Stimulated activated CD8-positive, alpha-beta memory T cell treated with anti-CD3 and anti-CD28 coated beads, Interleukin-2, amount 100 ng/mL, for 1 hour (primary cell): ENCODE measurements at places on chromosomes 7 and 10.

DNA sequence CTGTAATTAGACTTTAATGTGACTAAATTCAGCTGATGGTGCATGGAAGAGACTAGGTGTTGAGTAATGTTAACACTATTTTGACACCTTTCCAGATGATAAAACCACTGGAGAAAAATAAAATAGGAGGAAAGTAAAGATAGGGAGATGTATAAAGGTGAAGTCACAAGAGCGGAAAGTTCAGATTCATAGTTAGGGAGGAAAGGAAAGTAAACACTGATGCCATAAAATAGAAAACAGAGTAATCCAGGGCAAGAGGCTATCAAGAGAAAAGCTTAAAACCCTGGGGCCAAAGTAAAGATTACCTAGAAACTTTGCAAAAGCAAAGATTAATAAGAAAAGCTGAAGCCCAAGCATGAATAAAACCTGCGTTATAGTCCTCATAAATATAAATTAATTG, 62.8 kb downstream of the RAB11FIP2 start:
- no peak for DNase-seq

DNA sequence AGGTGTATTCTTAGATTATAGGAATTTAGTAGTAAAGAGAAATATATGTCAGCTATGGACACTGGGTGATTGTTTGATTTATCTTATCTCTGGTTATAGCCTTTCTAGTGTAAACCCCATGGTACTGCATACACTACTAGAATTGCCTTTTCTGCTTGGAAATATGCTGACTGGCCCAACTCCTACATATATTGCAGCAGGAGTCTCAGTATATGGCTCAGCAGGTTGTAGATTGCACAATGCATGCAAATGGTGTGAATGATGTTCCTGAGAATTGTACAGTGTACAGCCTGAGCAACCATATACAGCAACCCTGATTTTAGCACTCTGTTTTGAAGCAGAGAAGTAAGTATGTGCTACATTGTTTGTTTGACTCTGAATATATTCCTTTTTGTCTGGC, 153.4 kb upstream of the NPY start:
- DNase-seq, result no peak

GRCh38 chr7:24908727-24909126, 71.3 kb downstream of the OSBPL3 start:
- DNase-seq, result no peak

DNA sequence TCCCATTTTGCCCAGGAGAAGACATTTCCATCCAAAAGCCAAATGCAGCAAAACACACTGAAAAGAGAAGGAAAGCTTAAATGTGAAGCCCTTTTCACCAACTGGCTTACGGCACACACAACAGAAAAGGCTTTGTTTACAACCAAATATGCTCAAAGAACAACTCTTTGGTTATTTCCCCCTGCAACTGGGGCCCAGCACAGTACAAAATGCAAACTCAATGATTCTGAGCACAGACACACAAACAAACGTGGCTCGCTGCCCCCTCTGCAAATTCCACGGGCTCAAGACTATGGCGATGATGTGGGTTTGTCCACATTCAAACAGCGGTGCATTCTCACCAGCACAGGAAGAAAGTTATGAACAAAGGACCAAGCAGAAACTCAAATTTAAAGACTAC, 5.3 kb downstream of the CPXM2 start:
- DNase-seq, result no peak

GRCh38 chr10:24883176-24883575, 69.2 kb downstream of the PRTFDC1 start:
- DNase-seq, result no peak

DNA sequence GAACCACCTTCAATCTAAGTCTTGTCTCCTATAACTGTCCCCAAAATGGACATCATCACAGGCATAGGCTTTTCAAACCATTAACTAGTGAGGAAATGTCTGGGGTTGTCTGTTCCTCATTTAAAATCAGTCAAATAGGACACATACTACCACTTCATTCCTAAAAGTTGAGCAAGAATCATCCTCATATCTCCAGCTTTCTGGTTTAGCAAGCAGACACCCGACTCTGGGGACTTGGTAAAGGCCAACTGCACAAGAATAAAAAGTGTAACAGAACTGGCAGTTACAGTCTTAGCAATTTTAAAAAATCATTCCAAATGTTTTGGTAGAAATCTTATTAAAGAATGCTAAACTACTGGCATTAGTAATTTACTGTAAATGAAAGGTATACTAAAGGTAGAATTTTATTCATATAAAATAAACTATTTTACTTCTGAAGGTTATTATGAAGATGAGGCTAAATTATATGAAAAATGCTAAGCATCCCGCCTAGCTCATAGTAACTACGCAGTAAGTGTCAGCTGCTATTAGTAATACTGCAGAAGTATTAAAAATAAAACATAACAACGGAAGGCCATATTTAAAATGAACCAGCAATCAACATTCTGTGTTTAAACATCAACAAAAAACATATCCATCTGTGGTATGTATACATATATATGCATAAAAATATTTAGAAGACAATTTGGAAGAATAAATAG, 60.8 kb downstream of the ZNF438 start:
- DNase-seq, result no peak

GRCh38 chr7:128437426-128438332, 18.0 kb upstream of the HILPDA start:
- no peak for DNase-seq

- DNase-seq, result no peak
Observed at GRCh38 chr10:123380491-123381085, 226.4 kb downstream of the BUB3 start.

DNA sequence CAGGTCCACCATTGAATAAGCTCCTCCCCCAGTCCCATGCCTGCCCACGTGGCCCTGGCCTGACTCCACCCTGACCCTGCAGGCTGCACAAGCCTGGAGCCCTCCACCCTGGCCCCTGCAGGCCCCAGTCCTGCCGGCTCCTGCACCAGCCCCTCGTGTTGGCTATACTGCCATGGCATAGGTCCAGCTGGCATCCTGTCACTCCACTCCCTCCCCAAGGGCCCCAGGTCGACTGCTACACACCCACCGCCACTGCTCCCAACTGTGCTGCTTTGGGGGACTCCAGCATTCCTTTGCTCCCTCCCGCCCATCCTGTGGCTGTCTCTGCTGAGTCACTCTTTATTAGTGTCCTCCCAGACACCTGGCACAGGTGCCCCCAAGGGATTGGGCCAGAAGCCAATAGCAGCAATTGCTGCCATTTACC, 32.4 kb upstream of the HSPA12A start:
- DNase-seq, result no peak

DNA sequence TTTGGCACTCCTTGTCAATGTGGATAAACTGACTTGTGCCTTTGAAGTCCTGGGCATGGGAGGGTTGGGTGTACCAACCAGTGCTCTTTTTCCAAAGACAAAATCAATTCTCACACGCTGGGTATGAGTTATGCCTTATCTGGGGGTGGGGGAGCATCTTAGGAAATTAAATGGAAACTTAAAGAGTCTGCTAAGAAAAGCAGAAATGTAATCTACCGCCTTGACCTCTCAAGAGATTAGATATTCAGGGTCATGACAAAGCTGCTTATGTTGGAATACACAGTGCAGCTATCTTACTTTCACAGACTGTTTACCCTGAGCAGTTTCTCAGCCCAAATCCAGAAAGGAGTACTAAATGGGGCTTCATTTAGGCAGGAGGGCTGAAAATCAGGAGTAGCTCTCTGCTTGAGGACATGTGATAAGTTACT, 2.6 kb downstream of the MEST start:
- no peak for DNase-seq

GRCh38 chr7:14275356-14275755, 285.9 kb upstream of the ETV1 start:
- DNase-seq, result no peak

- no peak for DNase-seq
Observed at GRCh38 chr10:88428442-88428841, 154.7 kb downstream of the RNLS start.

- no peak for DNase-seq
Observed at GRCh38 chr7:8015100-8015745, 46.6 kb downstream of the GLCCI1 start.

DNA sequence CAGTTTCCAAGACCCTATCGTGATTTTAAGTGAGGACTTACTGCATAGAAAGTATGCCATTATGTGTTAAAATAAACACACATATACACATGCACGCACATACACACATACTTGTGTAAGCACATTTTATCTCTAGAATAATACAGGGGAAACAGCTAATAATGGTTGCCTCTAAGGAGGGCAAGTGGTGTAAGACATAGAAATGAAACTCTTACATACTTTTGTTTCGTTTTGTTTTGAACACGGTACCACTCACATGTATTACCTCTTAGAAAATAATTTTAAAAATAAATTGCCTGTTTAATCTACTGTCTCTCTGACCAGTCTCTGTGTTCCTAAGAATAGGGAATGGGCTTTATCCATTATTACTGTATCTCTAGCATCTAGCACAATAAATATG, 49.2 kb downstream of the HERPUD2 start:
- DNase-seq, result no peak

GRCh38 chr7:17532861-17533404, 234.5 kb downstream of the AHR start:
- DNase-seq, result no peak

GRCh38 chr10:42952349-42952748, 124.5 kb upstream of the RET start:
- no peak for DNase-seq

DNA sequence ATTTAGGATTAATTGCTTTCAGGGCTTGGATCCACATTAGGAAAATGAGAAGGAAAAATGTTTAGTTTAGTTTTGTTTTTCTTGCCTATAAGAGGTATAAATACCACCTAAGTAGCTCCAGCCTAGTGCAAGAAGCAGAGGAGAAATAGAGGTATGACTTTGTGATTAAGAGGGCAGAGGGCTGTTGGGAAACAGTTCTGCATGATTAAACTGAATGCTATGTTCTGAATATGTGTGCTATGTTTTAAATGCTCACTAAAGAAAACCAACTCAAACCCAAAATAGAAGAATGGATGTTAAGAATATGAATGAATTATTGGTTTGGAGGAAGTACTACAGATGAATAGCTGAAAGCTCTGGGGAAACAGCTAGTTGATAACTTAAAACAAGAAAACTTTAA, 7.6 kb downstream of the CALCR start:
- no peak for DNase-seq

DNA sequence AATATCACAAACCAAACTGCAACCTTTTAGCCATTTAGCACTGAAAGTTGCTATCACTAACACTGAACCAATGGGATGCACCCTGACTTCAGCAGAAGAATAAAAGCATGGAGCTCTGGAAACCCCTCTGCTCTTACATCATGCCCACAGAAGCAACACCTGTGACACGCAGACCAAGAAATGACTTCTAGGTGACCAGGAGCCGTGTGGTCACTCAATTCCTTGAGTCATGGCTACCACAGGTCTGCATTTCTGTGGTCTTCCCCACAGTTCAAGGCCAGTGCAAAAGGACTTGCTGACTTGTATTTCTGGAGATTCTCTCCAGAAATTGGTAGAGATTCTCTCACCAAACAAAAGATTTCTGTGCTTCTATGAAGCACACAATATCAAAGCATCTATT, 38.3 kb downstream of the NRCAM start:
- no peak for DNase-seq

GRCh38 chr7:137343281-137343841, at the start of gene PTN:
Gene PTN (minus strand): TSS chr7:137343733. CDS start chr7:137254973, 88,760 bp downstream.
- DNase-seq, result no peak

DNA sequence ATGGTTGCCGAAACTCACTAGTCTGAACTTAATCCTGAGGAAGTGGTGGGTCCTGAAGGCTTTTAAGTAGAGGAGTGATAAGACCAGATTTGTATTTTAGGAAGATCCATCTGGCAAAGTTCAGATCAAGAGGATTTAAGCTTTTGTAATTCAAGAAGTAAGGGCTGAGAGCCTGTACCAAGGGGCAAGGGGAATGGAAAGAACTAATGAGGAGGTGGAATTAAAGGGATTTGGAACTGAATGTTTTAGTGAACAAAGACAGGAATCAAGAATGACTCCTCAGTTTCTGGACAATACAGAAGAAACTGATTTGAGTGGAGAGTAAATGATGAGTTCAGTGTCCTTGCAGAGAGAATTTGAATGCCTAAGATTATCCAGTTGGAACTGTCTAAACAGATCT, 249.0 kb downstream of the C7orf25 start:
- DNase-seq, result no peak

DNA sequence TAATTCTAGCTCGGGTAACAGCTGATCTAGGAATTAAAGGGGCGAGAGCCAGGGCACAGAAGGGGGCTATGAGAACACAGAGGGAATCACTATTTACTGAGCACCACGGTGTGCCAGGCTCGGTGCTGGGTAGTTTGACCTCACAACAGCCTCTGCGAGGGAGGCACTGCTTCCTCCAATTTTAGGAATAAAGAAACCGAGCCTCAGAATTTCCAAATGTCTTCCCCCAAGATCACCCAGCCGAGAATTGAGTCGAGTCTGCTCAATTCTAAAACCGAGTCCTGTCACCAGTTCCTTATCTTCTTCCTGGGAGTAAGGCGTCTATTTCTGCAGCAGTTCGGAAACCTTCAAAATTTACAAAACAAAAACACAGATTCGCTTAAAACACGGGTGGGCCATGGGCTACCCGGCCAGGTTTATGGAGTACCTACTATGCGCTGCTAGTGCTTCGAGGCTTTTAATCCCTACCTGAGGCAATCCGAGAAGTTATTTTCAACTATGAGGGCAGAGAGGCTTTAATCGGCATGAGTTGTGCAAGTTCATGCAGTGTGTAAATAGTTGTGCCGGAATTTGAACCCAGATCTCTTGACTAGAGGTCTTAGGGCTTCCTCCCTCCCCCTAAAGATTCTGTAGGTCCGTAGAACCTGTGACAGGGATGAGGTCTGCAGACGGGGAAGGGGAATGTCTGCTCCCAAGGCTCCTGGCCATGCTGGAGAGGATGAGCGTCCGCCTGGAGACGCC, 872 bp upstream of the HMX2 start:
- no peak for DNase-seq

DNA sequence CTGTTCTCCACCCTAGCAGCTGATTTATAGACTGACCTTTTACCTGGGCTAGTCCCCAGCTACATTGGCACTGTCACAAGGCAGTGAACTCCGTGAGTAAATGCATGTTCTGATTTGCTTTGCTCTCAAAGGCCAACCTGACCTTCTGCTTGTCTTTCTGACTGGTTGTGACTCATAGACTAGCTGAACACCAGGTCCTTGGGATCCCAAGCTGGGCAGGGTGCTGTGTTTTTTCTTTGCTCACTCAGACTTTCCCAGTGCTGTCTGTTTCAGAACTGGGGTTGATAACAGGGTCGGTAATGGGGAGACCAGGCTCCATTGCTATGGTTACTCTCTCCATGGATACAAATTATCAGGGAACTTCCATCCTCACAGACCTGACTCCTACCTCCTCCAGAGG, 35.0 kb downstream of the EVX1 start:
- DNase-seq, result no peak
